ENCODE measurements at places on chromosomes 4 and X.

DNA sequence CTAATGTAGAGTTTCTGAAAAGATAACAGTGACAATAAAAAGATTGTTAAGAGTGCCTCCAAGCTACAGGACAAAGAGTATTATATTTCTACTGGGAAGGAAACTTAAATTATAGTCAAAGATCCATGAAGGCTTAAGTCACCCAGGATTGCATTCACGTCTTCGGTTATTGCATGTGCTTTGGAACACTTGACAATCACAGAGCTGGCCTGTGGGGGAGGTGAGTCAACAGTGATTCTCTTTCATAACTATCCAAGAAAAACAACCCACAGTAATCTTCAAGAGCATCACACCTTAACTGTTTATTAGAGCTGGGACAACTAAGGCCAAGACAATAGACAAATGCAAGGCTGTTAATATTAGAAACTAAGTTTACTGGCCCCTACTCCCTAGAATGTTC lies 40.3 kb downstream of the PDGFC start:
- no peak for DNase-seq

GRCh38 chr4:182968917-182969650 lies 51.9 kb upstream of the DCTD start:
- no peak for DNase-seq

GRCh38 chrX:1535241-1536041 lies 1.5 kb downstream of the P2RY8 start:
- peak; percentile 28 for DNase-seq

- DNase-seq = peak; percentile 9
Measured at GRCh38 chr4:46830971-46831454, 78.0 kb downstream of the COX7B2 start.

DNA sequence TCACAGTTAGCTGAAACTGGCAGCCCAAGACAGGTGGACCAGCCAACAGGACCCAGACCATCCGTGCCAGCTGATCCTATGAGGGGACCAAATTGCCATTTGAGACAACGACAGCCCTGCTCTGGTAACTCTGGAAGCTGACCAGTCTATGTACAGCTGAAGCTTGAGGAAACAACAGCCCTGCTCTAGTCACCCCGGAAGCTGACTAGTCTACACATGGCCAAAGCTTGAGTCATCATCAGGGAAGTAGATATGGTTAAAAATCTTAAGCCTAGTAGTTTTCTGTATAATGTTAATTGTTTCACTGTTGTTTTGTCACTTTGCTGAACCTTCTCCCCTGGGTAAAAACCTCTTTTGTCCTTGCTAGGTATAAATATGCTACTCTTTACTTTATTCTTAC lies 905.4 kb upstream of the NDST4 start:
- DNase-seq = no peak

- DNase-seq = no peak
Measured at GRCh38 chrX:66717926-66718325, 79.0 kb upstream of the EDA2R start.

DNA sequence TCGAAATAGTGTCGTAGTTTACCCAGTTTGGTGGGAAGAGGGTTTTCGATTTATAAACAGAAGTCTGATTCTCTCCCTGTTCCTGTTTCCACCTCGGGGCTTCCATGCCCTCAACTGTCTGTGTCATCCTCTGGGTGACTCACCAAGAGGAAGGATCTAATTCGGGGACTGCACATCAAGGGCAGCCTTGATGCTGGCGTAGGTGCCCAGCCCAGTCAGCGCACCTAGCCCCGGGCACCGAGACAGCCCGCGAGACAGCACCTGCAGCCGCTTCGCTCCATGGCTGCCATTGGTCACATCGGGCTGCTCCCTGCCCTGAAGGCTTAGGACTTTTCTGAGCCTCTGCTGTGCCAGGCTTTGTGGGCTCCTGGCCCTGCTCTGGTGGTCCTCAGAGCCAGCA lies 7.7 kb downstream of the ABCD1 start:
- no peak for DNase-seq

- DNase-seq = no peak
Measured at GRCh38 chrX:45063319-45064095, 137.2 kb downstream of the DIPK2B start.
